Fibroblast of lung (primary cell): ENCODE measurements at places on chromosomes 4 and X. TPM values are rescaled to one million over a fixed set of nuclear protein-coding genes. Genes with fewer than 3 reads are reported as not detected.
A peak's percentile ranks its signal among the peaks of the same experiment; 100 is the strongest.

GRCh38 chrX:74529311-74529710, 85.1 kb downstream of the RLIM start:
- DNase-seq: no peak

DNA sequence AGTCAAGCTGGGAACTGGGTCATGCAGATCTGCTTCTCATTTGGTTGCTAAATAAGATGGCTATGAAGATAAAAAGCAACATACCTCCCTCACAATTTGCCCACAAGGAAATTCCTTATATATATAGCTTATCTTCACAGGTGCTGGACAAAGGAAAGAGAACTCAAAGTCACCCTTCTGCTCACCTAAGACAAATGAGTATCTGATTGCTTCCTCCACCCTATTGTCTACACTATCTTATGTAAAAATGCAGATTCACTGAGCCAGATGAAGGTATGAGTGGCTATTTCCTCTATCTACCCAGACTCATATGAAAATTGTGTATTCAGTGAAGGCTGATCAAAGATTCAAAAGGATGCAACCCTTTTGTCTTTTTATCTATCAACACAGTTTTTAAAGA, 50.8 kb downstream of the CHM start:
- no peak for DNase-seq

DNA sequence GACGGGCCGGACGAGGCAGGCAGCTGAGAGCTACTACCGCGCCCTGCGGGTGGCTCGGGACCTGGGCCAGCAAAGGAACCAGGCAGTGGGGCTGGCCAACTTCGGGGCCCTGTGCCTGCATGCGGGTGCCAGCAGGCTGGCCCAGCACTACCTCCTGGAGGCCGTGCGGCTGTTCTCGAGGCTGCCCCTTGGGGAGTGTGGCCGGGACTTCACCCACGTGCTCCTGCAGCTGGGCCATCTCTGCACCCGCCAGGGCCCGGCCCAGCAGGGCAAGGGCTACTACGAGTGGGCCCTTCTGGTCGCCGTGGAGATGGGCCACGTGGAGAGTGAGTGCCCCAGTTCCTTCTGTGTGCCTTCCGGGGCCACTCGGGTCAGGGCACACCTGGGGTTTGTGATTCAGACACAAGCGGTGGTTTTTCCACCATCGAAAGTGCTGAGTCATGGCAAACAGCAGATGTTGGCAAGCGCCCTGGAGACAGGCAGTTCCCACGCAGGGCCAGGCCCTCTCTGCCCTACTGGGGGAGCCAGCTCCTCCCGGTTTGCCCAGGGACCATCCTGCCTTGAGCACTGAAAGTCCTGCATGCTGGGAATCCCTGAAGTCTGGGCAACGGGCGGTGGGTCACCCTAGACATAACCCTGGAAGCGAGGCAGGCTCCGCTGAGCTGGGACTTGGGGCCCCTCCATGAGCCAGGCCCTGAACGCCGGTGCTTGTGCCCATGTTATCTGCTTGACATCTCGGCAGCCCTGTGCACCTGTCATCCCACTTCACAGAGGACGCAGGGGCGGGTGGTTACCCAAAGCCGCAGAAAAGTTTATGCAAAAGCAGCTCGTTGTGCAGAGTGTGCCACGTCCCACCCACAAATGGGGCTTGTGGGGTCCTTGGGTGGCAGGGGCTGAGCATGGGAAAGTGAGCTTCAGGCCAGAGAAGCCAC, 29.5 kb downstream of the SH3TC1 start:
- DNase-seq: peak; percentile 87

DNA sequence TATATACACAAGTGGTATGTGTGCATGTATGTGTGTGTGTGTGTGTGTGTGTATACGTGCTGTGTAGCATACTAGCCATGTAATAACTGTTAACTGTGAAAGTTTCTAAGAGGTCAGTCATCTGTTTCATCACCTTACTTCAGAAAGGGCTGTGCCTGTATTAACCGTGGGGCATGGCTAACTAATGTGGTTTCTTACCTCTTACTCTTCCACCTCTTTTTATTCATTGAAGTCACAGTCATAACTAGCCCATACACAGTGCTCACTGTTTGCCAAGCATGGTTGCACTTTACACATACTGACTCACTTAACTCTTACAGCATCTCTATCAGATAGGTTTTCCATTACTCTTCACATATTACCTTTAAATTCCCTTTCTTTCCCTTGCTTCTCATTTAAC, 23.7 kb upstream of the LRAT start:
- DNase-seq: no peak

GRCh38 chr4:88814043-88814617, 116.5 kb upstream of the NAP1L5 start:
- no peak for DNase-seq

DNA sequence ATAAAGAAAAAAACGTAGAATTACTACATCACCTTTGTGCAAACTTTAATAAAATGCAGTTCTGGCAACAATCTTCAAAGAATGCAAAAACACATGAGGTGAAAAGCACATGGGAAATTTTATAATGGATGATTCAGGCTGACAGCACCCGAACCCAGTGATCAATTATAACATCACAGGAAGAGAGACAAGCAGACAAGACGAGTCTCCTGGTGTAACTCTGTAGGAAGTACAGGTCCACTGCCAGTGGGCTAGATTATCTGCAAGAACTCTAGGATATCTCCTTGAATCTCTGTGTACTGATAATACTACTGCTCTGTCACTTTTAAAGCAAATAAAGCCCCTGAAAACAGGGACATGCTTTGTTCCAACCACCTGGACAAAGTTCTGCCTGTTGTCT, 58.9 kb upstream of the NXF3 start:
- no peak for DNase-seq

Gene AMBN
- polyA plus RNA-seq: not detected in 2 replicates

GRCh38 chr4:4849106-4849505, 10.4 kb upstream of the MSX1 start:
- no peak for DNase-seq
